Stimulated activated CD4-positive, alpha-beta T cell treated with anti-CD3 and anti-CD28 coated beads, TNF-alpha, amount 100 ng/mL, for 1 hour (primary cell): ENCODE measurements at places on chromosomes 2 and 18.

GRCh38 chr2:198611201-198611600, 806.8 kb downstream of the PLCL1 start:
- no peak for DNase-seq

- DNase-seq: no peak
These were observed 30.0 kb upstream of the STK17B start for GRCh38 chr2:196201229-196202009.

DNA sequence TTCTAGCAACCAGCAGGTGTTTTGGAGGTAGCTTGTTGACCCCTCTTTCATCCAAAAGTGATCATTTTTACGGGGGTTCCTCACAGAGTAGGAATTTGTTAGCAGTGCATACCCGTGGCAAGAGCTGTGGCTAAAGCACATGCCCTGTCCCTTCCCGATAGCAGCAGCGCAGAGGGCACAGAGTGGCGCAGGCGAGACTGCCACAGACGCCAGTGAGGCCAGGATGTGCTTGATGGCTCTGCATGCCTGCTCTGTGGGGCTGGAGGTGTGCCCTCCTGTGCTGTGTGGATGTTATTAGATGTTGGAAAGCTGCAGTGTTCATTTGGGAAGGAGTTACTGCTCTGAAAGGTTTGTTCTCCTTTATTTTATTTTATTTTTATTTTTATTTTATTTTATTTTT, 153.6 kb downstream of the FAM210A start:
- no peak for DNase-seq

- no peak for DNase-seq
These were observed 71.0 kb upstream of the MGAT4A start for GRCh38 chr2:98801921-98802321.

DNA sequence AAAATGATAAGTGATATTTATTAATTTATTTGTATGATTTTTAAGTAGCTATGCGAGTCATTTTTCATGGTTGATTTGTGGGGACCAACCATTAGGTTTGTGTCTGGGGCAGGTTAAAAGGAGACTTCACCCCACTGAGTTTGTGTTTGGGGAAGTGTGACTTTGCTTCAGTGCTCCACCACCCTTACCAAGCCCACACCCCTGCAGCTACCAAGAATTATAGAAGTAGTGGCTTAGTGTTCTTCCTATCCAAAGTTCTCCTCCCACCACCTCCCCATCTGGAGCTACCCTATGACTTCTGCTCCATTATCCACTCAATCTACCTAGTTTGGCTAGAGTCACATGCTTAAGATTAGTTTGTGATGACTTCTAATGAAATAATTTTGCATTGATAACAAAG, 182.1 kb upstream of the ZEB2 start:
- no peak for DNase-seq

GRCh38 chr2:96315400-96316071, 9.6 kb upstream of the ITPRIPL1 start:
- no peak for DNase-seq

DNA sequence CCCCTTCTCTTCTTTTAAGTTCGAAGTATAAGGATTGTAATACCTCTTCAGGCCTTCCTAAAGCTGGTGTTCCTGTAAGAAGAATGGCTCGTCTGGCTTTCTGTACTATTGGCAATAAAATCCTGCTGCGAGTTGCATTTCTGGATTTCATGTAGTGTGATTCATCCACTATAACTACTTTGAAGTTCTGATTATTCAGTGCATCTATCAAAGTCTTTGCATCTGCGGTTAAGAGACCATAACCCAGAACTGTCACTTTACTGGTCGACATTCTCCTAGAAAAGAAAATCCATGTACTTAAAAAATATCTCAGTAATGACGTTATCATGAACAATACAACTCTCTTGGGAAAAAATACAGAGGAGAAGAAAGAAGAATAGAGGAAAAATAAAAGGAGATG, 181.1 kb downstream of the ZRANB3 start:
- no peak for DNase-seq

DNA sequence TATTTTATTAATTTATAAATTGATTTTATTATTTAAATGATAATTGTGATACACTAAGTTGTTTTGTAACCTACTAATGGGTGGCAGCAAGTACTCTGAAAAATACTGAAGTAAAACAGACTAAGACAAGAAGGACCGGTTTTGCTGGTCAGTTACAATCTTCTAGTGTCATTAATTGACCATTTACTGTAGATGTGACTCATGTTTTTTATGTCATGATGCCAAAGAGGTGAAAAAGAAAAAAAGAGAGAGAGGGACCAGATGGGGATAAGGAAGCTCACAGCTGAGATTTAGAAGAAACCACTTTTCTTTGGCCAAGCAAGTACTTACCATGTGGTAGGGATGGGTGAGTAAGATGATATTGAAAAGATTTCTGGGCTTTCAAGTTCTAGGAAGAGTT, 955.8 kb upstream of the LRRTM1 start:
- no peak for DNase-seq

DNA sequence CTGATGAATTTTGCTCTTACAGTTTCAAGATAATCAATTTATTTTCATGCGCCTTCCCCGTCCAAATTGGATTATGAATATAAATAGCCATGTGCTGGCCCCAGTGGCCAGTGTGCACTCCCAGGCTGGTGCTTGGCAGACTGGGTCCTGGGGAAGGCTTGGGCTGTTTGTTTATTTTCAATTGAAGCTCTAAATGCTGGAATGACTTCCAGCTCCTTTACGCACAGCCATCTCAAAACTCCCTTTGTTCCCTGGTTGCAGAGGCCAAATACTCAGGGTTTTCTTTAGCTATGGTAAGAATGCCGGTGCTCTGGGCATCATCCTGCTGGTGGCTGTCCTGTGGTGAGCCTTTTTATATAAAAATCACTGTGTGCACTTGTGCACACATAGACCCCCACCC, 131.5 kb downstream of the PRKCE start:
- DNase-seq: no peak

GRCh38 chr2:51212374-51212773, 180.4 kb upstream of the NRXN1 start:
- no peak for DNase-seq

DNA sequence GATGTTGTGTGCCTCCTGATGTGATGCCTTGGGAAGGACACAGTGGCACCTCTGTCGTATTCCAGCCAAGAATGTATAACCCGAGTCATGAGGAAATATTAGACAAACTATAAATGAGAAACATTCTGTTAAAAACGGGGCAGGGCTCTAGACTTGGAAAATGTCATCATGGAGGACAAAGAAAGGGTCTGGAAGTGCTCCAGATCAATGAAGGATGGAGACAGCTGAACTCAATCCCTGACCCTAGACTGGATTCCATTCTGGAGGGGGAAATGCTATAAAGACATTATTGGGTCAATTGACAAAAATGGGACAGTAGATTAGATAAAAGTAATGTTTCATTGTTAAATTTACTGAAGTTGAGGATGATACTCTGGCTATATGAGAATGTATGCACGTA, 92.1 kb downstream of the SLC4A3 start:
- no peak for DNase-seq

DNA sequence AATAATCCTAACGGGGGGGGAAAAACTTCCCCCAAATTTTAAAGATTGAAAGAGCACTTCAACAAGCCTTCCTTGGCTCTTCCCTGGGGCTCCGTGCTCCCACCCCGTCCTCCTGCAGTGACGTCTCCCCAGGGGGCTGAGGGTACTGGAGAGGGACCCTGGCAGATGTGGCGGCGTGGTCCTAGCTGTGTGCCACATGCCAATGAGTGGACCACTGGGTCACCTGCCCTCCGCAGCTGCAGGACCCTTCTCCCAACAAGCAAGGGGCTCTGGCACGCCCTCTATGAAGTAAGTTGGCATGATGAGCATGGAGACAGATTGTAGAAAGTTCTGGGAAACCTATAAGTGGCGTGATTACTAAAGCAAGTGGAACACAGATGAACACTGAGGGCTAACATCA, 46.7 kb downstream of the PXDN start:
- no peak for DNase-seq

DNA sequence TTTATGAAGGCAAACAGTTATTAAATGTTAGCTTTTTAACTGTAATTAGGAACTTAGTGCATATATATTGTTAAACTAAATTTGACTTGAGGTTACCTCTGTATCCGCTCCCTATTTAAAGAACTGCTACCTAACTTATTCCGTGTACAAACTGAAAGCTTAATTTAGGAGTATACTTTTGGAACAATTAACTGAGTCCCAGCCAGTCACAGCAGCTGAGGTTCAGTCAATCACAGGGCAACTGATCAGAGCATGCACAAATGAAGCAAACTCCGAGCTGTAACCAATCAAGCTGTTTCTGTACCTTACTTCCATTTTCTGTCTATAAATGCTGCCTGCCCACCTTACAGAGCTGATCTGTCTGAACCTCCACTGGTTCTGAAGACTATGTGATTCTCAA, 61.2 kb downstream of the RAB3GAP1 start:
- no peak for DNase-seq

DNA sequence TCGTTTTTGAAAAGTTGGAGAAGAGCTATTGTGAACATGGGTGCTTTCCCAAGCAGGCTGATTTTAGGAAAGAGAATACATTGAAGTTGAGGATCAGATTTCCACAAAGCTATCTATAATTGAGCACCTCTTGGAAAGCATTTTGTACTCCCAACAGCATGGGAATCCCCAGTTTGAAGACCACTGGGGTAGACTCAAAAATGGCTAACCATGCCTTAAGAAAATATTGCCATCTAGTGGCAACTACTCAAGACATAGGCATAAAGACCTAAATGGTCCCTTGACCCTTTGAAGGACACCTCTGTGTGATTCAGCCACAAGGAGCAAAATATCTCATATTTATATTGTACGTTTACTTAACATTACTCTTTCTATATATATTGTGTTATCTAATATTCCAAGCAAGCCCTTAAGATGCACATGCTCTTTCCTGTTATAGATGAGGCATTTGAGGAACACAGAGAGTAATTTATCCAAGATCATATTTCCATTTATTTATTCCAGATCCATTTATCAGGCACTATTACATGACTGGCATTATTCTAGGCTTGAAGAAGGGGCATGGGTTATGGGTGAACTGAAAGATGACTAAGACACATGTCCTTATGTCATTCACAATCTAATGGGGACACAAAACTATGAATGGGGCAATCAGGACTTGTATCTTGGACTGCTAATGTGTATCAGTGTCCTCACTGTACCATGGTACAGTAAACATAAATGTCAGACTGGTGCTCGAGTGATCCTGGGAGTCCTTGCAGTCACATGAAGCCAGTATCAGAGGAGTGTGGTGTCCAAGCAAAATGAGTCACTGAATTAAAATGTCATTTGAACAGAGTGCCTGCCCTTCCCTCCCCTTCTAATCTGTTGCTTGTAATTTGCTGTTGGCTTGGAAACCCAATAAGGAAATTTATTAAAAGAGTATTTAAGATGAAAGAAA, 121.0 kb upstream of the XPO1 start:
- DNase-seq: no peak

DNA sequence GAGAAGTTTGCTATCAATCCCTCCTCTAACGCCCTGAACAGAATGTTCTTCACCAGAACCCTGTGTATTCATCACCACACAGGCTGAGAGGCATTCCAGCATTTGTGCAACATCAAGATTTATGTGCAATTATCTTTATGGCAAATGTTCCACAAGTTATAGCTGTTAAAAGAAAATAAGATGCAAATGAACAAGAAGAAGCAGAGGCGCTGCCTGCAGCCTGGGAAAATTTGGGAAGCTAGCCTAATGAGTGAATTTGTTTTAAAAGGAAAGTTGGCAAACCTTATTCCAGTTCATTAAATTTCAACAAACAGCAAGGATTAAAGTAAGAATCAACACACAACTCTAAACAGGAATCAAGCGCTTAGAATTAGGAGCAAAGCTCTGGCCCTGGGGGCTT, 5.3 kb downstream of the TPO start:
- no peak for DNase-seq

- DNase-seq: no peak
These were observed 192.7 kb downstream of the SEPTIN10 start for GRCh38 chr2:109421101-109421500.

GRCh38 chr18:42112657-42113420, 157.8 kb downstream of the PIK3C3 start:
- DNase-seq: no peak

- DNase-seq: no peak
These were observed 1492.9 kb upstream of the CELF4 start for GRCh38 chr18:39058386-39059000.

GRCh38 chr2:191465766-191466420, 212.0 kb upstream of the NABP1 start:
- DNase-seq: no peak

DNA sequence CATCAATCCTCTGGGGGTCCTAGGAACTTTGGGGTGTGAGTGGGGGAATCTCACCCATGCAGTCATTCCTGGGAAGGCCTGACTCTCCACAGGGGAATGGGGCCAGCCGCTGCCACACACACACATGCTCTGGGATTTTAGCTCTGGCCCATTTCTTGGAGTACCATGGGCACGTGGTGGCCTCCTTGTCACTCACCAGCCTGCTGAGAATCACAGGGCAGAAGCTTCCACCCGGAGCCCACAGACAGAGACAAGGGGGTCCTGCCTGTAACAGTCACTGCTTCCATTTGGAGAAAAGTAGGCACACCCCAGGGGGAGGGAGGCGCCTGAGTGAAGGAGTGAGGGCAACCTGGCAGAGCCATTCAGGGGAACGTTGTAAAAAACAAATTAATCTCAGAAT, 48.8 kb downstream of the TWIST2 start:
- no peak for DNase-seq

DNA sequence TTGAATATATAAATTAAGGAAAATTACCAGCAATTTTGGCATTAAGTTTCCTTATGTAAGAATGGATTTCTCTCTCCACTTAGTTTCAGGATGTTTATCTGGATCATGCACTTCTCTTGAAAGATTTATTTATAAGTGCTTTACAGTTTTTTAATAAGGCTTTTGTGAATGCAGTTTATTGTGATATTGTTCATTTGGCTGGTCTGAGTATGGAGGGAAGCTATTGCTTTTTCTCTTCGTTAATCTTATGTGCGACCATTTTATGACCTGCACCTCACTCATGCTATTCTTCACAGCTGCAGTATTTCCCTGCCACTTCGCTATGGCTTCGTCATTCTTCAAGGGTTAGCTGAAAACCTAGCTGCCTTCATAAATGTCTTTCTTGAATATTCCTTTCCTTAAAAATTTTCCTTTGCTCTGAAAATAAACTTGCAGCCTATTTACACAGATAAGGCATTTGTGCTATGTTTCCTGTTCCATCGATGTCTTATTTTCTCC, 233.4 kb downstream of the SOCS6 start:
- DNase-seq: no peak

- no peak for DNase-seq
These were observed 103.3 kb downstream of the NBAS start for GRCh38 chr2:15457868-15458267.

- no peak for DNase-seq
These were observed 65.9 kb downstream of the NFATC1 start for GRCh38 chr18:79461627-79462026.
